SW 1271 (cell line): ENCODE measurements at places on chromosomes 7 and 10.

DNA sequence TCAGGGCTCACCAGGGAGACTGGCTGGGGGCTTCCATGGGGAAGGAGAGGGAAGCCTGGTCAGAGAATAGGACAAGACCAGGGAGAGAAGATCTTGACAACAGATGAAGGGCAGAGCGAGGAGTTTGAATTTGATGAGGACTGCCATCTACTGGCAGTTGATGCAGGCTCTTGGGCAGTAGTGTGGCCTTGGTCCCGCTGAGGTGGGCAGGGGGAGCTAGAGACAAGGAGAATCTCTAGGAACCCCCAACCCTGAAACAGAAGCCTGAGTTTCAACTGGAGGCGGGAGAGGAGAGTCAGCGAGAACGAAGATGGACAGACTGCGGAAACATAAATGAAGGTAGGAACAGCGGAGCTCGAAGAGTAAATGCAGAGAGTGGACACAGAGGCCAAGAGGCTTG lies 81.0 kb downstream of the PPP1R3C start:
- DNase-seq, result peak; percentile 21

GRCh38 chr10:133359972-133360610 lies 2.3 kb upstream of the FUOM start:
- no peak for DNase-seq

DNA sequence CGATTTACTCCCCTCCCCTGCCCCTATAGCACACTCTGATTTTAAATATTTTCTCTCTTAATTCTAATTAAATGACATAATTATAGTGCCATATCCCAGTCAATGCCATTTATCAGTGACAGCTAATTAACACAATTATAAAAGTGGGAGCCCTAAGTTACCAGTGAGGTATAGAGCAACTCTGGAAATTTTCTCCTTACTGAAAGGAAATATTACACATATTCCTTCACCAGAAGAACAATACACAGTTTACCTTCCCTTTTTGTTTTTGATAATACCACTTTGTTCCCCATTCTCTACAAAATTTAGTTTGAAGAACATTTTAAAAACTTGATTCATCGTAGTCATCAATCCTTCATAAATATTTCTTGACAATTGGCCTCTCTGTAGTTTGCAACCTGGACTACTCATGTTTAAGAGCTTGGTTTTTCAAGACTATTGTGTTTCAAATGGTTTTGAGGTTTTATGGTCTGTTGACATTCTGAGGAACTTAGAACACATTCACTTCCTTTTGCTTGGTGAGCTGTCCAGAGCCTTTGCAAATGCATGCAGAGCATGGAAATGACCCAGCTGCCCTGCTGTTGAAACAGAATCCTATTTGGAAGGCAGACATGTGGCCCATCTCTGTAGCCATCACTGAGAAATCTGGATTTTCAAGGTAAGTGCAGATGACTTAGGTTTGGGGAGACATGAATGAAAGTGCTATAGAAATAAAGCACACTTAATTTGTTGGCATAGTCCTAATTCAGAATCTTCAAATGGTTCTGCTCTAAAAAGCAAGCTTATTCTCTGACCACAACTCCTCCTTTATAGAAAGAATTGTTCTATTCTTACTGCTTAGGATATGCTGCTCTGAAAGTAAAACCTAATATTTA lies at the start of gene GPR141:
Gene GPR141, plus strand, starts transcription at position 521 of the 875 bp plus-strand sequence. CDS start 56,628 bp downstream, outside the sequence.
- DNase-seq, result no peak

DNA sequence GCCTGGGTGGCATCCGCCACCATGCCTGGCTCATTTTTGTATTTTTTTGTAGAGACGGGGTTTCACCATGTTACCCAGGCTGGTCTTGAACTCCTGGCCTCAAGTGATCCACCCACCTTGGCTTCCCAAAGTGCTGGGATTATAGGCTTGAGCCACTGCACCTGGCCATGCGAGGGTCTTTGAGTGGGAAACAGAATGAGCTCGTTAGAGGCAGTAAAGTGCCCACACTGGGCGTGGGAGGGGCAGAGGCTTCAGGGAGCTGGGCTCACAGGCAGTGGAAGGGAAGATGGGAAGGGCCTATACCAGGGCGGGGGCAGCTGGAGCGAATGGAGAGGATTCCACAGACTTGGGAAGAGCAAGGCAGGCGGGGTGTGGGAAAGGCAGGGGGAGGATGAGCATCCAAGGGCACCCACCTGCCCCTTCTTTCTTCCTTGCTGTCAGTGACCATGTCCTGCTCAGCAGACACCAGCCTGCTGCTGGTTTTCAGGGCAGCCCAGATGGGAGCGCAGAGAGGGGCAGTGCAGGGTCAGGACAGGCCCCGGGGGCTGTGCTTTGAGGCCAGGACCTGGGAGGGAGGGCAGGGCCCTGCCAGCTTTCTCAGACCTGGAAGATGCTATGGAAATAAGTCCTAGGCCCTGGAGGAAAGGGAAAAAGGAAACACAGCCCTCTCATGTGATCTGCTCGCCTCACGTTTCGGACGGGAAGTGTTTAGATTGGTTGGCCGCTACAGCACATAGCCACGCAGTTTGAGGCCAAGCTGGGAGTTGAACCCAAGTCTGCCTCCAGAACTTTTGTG lies 4.2 kb downstream of the FZD9 start:
- no peak for DNase-seq

DNA sequence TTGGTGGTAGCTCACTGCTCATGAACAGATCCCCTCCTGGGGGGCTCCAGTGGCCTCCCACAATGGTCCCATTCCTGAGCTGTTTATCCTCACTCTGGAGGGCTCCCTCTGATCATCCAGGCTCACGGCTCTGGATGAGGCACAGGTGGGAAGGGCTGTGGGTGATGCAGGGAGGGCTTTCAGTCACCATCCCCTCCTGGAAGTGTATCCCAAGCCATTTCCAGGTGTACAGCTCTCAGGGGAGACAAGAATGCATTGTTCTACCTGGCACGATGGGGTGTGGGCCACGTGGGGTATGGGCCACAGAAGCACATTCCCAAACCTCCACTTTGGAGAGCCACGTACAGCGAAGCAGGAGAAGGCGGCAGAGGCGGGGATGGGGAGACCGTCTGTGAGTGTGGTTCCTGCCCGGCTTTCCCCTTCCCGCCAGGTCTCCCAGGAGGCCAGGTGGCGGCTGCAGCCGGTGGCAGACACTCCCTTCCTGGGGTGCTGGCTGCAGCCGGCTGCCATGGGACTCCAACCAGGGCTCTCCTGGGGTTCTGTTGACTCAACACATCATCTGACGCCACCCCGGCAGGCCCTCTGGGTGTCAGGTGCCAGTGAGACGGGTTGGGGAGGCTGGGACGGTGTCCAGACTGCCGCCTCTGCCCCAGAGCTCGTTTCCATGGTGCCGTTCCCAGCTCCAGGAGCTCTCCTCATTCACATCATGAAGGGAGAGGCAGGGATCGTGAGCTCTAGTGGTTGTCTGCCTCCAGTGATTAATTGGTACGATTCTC lies 169.7 kb upstream of the RHEB start:
- no peak for DNase-seq

DNA sequence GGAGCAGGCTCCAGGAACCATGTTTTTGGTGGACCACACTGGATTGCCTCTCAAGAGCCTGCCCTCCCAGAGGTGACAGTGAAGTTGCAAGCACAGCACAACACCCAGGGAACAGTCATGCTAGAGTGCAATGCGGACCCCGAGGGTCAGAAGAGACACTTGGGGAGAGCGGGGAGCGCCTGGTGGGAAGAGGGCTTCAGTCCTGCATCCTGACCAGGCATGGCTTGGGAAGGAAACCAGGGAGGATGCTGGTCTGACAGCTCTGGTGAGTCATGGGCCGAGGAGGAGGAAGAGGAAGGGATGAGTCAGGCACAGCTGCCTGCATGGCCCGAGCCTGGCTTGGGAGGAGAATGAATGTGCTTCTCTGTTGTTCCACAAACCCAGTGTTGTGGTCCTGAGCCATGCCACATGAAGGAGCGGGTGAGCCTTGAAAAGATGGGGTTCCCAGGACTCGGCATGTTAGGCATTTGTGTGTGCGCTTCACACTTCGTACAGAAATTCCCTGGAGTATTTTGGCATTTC lies 29.5 kb upstream of the ANKRD2 start:
- DNase-seq, result peak; percentile 55

DNA sequence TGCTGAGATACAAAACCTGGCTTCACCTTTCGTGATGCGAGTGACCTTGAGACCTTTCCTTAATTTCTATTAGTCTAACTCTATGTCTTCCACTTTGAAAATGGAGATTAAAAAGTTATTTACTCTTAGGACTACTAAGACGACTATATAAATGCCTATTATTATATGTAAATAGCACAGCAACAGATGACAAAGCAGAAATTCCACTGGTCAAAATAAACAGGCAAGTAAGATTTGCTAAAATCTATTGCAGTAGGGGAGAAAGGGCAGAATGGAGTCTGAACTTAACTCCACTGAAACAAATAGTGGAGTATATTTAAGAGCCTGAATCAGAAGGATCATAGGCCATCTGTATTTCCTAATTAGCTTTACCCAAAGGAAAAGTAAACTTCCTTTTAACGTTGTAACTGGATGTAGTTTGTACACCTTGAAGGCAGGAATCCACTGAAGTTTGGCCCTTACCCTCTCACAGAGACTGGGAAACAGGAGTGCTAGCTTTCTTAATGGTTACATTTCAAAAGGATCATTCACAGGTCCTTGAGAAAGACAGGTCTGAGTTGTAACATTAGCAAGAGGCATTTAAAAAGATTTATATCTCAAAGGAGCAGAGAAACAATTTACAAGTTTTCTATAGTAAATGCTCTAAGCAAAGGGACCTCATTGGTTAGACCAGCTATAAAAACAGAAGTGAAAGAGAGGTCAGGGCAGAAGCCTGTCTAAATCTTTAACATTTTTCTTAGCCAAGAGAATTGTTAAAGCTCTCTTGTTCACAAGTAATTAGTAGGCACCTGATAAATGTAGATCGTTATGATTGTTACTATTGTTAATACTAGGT lies 332.5 kb downstream of the ZWINT start:
- DNase-seq, result no peak

- no peak for DNase-seq
These were observed 59.8 kb upstream of the PTN start for GRCh38 chr7:137403353-137403695.

DNA sequence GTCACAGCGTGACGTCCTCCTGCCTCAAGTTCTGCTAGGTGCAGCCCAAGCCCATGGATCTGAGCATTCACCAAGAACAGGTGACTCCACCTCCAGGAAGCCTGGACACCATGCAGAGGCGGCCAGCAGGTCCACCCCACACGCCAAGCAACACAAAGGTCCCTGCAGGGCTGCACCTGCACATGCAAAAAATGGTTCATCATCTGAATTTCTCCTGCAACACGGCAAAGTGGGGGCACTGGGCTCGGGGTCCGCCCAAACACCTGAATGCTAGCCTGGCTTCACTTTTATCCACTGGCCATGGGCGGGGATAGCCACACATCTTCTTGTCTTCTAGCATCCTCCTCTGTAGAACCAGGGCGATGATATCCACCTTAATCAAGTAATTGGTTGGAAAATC lies 28.9 kb downstream of the CNPY1 start:
- no peak for DNase-seq

DNA sequence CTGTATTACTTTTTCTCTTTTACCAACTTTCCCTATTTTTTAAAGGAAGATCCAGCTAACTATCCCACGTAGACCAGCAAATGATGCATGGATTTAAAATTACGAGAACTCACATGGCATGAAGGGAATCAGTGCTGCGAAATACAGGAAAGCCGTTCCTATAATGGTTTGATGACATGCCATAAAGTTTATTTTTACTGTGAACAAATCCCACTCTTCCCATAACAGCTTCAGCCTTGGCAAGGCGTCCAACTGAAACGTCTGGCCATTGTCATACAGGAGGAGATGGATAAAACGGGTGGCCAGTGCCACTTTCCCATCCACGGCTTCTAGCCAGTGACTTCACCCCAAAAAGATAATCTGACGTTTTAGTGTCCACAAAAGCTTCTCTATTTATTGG lies 106.2 kb upstream of the DDC start:
- no peak for DNase-seq

GRCh38 chr10:80137920-80138319 lies 5.4 kb downstream of the PLAC9 start:
- no peak for DNase-seq

DNA sequence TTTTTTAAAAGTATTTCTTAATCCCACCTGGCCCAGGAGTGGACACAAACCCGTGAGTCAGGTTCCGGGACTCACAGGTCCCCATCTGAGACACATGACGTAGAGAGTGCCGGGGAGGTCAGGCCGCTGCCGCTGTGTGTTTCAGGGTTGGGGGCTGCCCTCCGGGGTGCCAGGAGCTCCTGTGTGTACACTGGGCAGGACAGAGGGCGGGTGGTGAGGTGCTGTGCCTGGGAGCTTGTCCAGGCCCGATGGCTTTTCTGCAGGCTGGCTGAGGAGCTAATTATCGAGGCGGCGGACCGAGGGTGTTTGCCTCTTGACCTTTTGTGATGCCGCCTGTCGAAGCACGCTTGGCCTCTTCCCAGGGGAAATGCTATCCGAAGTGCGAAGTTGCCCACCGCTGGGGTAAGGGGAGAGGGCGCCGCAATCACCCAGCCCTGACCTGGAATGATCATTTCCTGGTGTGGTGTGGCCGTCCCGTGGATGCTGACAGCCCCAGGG lies 42.1 kb downstream of the FOXL3 start:
- no peak for DNase-seq

DNA sequence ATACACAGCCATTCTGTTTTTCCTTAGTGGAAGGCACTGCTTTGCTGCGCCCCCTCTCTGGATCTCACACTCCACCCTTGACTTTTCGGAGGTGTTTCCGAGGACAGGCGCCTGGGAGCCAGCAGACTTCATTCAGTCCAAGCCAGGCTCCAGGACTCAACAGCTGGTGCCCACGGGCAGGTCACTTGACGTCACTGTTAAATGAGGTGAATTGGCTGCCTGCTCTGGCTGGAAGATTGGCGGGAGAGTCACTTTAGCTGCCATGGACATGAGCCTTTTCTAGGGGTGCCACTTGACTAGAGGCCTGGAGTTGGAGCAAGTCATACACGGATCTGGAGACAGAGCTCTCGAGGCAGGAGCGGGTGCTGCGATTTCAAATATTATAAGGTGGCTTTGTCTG lies 3.2 kb downstream of the HTRA1 start:
- DNase-seq, result no peak

DNA sequence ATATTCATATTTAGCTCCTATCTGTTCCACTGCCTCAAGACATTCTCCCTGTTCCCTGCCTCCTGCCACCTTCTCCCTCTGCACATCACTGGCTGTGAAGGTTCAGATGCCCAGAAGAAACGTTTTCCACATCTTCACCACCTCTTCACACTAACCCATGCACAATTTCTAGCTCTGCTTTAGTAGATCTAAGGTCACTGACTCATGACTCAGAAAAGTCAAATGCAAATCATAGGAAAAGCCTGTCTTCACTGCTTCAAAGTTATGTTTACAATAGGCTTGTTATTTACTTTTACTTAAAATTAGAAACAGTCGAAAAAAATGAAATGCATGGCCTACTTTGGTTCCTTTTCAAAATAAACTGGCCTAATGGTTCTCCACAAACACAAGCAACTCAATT lies 2.5 kb downstream of the SCRN1 start:
- DNase-seq, result no peak

- no peak for DNase-seq
These were observed 5.4 kb upstream of the PWWP2B start for GRCh38 chr10:132391676-132392020.

DNA sequence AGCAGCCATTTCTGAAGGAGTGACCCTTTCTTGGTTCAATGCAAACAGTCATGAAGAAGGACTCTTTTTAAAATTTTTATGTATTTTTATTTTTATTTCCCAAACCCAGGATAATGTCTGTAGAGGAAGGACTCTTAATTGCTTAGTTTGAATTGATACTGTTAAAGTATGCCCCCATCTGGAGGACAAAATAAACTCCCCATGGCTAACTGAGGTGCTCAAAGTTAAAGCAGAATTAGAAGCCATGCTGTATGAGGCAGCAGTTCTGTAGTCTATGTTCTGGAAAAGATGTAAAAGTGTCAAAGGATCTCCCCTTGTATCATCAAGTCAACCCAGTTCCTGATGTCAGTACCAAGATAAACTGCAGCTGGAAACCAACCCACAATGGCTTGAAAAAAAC lies 617.9 kb upstream of the GRM3 start:
- no peak for DNase-seq
